ENCODE measurements at places on chromosomes 4 and X.

- no peak for DNase-seq
Measured at GRCh38 chrX:69032601-69033000, 132.7 kb downstream of the PJA1 start.

- DNase-seq = no peak
Measured at GRCh38 chrX:45401923-45402322, 201.2 kb upstream of the DIPK2B start.

GRCh38 chr4:79287718-79288117 lies 38.1 kb downstream of the NAA11 start:
- DNase-seq = no peak

GRCh38 chr4:15418956-15419355 lies 8.9 kb upstream of the C1QTNF7 start:
- no peak for DNase-seq

DNA sequence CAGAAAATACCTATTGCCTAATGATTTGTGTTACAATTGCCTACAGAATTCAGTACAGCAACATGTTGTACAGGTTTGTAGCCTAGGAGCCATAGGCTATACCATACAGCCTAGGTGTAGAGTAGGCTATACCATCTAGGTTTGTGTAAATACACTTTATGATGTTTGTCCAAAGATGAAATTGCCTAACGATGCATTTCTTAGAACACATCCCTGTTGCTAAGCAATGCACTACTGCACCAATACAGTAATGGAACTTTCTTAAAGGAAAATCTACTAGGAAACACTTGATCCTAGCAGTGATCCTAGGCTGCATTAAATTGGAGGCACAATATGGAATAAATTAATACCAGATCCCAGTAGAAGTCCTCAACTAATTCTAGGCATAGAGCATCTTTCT lies 18.3 kb downstream of the NOA1 start:
- DNase-seq = no peak

- no peak for DNase-seq
Measured at GRCh38 chr4:37725718-37726117, 39.5 kb upstream of the RELL1 start.

Measured in CD4-positive, alpha-beta T cell (primary cell).